ENCODE measurements at places on chromosomes 4 and X.

GRCh38 chr4:61527888-61528287 is 327.8 kb downstream of the ADGRL3 start:
- DNase-seq = no peak

- no peak for DNase-seq
Measured at GRCh38 chr4:152810715-152811287, 31.0 kb downstream of the ARFIP1 start.

GRCh38 chr4:99586322-99586721 is 11.7 kb downstream of the MTTP start:
- DNase-seq = no peak

- no peak for DNase-seq
Measured at GRCh38 chrX:130694983-130695382, 208.0 kb downstream of the ENOX2 start.

- DNase-seq = no peak
Measured at GRCh38 chrX:71543316-71543715, 10.4 kb downstream of the OGT start.

DNA sequence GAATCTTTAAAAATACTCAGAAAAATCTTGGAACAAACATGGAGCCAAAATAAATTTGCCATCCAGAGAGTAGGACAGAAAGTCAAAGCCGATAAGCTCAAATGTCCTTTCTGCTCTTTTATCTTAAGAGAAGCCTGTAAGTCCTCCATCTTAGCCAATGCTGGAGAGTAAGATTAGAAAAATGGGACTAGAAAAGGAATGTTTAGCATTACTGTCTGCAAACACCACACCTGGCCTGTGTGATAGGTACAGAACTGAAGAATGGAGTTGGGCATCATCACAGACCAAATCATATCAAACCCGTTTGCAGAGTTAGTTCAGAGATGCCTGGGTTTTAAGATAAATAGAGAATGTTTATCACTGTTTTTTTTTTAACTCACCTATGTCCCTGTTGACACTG is 10.5 kb upstream of the SLC39A8 start:
- DNase-seq = no peak

GRCh38 chr4:186258216-186258811 is 7.7 kb upstream of the F11 start:
- no peak for DNase-seq

GRCh38 chr4:101081166-101081565 is 266.2 kb downstream of the PPP3CA start:
- DNase-seq = no peak

DNA sequence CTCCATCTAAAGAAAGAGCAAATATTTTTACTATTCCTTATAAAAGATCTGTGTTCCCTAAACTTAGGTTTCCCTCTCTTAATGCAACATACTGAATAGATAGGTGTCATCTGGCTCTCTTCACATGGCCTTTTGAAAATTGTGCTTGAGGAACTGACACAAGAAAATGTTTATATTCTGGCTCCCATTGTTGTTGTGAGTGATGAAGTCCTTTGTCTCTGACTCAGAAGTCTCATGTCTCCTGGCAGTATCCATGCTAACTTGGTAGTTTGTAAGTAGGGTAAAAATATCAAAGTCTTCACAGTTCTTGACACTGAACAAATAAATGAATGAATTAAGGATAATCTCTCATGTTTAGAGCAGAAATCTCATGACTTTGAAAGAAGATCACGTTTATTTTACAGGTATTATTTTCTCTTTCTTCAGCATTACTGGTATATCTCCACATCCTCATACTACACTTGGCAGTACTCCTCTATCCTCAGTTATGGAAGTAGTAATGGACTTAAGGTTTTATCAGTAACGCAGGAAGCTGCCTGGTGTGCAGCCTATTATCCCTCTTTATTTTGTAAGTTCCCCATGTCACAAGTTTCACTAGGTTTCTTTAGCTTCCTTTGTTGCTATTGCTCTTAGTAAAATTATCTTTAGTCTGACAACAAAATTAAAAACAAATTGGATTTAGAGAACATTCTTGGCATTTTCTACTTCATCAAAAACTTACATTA is 14.2 kb upstream of the PABPC4L start:
- no peak for DNase-seq

- DNase-seq = peak; percentile 48
Measured at GRCh38 chr4:150781191-150781590, 199.2 kb downstream of the MAB21L2 start.

DNA sequence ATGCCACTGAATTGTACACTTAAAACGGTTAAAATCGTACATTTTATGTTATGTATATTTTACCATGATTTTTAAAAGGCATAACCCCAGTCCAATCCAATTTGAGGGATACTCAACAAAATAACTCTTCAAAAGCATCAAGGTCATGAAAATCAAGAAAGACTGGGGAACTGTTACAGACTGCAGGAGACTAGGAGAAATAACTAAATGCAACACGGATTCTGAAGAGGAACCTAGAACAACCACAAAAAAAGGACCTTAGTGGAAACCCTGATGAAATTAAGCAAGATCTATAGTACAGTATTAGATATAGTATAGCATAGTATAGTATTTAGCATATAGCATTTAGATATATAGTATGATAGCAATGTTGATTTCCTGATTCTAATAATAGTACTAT is 26.8 kb downstream of the SH3KBP1 start:
- no peak for DNase-seq

DNA sequence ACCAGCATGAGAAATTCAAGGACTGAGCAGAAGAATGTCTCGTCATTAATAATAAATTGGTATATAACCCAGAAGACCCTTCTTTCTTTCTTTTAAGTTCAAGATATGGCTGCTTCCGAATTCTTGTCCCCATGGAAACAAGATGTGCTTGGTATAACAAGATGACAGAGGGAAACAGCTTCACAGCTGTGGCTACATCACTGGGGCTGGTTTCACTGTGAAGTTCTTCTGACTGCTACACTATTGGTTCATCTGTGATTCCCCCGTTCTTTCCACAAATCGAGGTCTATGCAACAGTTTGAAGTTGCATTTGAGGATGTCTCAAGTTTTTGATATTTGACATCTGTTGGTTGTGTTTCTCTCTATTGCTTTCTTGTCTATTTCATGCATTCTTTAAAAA is 12.3 kb upstream of the DTHD1 start:
- DNase-seq = no peak

DNA sequence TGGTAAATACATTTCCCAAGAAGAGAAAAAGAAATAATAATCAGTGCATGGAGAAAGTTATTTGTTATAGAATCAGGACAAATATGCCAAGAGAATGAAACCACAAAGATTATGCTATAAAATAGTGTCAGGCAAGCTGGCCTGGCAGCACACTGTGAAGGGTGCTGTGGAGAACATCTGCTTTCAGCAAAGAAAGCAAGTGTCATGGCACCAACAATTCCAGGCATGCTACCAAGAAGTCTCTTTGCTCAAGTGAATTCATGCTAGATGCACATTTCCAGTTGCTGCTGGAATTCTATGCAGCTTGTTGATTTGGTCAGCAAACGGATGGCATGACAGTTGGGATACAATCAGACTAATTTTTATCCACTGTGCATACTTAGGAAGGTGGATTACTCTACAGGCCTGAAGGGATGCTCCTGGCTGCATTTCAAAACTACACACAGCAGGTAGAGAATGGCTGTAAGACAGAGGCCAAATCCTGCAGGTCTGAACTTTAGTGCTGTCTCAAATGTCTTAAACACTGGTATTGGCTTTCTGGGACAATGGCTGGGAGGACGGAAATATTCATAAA is 154.6 kb upstream of the FAT1 start:
- no peak for DNase-seq

DNA sequence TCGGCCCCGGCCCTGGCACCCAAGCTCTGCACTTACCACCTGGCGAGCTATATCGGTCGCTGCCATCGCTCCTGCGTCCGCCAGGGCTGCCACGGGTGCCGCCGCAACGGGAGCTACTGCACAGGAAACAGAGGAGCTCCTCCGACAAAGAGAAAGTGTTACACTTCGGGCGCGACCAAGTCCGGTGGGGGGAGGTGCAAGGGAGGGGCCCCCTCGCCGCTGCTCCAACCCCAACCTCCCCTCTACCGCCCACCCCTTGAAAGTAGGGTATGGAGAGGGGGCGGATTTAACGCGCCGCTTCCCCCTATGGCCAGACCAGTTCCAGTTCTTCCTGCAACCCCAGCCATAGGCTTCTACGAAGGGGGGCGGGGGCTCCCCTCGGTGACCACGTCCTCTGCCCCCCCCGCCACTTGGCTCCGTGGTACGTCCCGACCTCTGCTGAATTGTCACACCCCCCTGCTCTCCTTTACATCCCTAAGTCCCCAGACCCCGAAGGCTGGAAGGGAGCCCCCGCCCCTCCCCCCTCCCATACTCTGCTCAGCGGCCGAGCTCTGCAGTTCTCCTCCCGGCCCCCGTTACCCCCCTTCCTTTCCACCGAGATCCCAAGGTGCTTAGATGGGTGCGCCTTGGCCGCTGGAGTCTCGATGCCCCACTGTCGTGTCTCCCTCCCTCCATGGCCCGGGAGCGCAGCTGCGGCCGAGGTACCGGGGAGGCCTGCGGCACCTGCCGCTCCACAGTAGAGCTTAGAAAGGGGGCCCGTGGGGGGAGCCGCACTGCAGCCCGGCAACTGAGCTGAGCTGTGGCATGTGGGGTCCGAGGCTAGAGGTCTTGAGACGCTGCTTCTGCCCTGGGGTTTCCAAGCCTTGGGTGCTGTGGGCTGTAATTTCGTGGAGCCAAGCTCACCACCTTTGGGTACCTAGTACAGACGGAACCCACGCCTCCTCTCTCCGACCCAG is at the start of gene SEPTIN6:
Gene SEPTIN6 (minus strand): TSS at position 129 of the 956 bp plus-strand sequence. CDS start 63 bp downstream, at position 66.
- peak; percentile 77 for DNase-seq

DNA sequence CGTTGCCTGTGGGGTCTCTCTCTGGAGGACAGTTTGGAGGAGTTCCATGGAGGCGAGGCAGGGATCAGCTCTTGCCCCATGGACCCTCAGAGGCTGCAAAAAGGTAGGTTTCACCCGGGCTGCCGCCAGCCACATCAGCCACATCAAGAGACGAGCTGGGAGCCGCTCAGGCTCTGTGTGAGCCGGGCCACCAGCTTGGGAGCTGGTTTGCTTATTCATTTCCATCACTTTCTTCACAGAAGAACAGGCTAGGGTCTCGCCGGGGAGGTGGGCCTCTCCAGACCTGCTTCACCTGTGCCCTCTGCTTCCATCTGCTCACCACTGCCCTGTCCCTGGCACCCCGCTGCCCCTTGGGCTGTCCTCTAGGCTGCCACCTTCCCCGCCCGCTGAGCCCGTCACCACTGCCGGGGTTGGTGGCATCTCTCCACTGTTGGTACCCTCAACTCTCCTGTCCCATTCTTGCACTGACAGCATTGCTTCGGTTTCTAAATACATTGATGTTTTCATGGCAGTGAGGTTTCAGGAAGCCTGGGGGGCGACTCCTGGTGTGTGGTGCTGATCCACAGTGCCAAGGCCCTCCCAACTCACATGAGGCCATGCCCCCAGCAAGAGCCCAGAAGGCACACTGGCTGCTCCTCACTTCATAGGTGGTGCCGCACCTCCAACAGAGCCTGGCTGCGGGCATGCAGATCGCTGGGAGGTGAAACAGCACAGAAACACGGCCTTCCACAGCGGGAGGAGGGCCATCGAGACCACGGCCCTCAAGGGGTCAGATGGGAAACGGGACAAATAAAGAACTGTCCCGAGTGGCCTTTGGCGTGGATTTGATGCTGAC is 4.5 kb upstream of the TREX2 start:
- DNase-seq = no peak

DNA sequence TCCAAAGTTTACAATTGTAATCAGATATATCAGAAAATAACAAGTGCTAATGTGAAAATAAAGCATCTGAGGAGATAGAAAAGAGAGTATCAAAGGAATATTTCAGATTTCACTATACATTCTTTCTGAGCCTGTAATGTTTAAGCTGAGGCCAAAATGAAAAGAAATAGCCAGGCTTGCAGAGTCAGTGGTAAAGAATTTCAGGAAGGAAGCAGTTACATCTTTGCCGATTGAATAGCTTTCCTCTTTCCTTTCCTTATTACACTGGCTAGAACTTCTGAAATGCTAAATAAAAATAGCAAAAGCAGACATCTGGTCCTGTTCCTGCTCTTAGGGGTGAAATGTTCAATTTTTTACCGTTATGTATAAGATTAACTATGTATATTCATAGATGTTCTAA is 1441.6 kb upstream of the PCDH7 start:
- DNase-seq = no peak

DNA sequence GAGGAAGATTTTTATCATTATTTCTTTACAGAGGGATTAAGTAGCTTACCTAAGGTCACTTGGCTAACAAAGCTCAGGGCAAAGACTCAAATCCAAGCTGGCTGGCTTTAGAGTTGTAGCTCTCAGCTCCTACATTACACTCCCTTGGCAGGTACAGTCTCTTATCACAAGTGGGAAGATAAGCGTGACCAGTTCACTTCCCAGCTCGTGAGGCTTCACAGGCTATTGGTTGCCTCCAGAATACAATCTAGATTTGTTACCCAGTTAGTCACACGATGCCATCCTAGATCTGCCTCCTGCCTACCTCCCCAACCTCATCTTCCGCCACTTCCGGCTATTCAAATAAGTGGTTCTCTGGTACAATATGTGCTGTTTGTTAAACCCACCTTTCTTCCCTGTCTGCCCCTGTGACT is 3.7 kb downstream of the MMRN1 start:
- no peak for DNase-seq

DNA sequence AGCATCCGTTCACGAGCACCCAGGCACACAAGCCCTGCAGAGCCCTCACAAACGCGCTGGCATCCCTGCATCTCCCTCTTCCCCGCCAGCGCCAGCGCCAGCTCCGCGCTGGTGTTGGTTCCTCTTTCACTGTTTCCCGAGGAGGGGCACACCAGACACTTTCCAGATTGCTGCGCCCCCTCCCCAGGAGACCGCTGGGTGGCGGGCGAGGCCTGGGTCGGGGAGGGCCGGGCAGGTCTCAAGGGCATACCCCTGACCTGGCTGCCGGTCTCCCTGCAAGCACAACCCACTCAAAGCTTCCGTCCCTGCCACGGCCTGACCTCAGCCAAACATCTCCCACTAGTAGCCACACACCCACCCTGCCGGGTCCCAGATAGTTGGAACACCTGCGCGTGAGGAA is 2.2 kb upstream of the NKX1-1 start:
- DNase-seq = no peak

GRCh38 chr4:67746797-67747495 is 7.2 kb downstream of the GNRHR start:
- DNase-seq = no peak

DNA sequence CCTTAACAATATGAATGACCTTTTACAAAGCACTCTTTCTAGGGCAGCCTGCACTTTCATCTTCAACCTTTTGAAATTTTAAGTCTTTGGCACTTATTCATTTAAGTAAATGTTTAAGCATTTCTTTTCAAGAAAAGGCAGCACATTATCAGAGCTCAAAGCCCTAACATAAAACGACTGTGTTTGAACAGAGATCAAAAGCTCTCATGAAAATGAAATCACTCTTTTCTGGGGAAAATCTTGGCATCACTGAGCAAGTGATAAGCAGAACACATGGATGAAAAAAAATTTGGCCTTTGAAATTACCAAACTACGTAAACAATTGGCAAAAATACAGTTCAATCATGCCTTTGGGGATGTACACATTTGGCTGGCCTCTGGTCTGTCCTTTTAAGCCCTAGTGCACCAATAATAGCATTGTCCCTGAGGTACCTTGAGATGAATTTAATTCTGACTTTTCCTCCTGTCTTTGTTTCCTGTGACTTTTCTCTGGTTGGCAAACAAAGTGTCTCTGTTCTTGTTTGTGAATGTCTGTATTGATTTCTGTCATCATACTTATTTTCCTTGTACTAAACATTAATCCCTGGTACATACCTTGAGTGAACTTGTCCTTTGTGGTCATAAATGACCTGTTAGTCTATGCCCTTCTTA is 12.9 kb upstream of the ODAM start:
- DNase-seq = no peak
